ENCODE measurements at places on chromosomes 13 and 19.

DNA sequence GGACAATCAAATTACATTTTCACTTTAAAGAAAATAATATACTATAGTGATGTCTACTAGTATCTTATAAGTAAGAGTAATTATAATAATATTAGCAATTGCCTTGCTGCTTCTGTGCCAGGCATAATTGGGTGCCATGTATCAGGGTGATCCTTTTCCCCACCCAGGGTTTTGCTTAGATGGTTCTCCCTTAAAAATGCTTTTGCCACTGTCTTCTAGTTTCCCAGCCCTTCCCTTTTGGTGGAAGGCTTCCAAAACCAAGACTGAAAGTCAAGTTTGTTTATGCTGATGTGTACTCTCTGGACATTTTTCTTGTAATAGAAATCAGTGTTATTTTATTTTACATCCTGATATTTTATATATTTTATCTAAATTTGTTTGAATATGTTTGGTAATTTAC is 77.8 kb downstream of the ITGBL1 start:
- no peak for DNase-seq

- DNase-seq, result no peak
These were observed 2.8 kb upstream of the SLC7A9 start for GRCh38 chr19:32872391-32872790.

GRCh38 chr13:92461402-92461801 is 765.2 kb upstream of the GPC6 start:
- DNase-seq, result no peak

GRCh38 chr13:109516186-109516585 is 270.2 kb downstream of the IRS2 start:
- DNase-seq, result no peak

DNA sequence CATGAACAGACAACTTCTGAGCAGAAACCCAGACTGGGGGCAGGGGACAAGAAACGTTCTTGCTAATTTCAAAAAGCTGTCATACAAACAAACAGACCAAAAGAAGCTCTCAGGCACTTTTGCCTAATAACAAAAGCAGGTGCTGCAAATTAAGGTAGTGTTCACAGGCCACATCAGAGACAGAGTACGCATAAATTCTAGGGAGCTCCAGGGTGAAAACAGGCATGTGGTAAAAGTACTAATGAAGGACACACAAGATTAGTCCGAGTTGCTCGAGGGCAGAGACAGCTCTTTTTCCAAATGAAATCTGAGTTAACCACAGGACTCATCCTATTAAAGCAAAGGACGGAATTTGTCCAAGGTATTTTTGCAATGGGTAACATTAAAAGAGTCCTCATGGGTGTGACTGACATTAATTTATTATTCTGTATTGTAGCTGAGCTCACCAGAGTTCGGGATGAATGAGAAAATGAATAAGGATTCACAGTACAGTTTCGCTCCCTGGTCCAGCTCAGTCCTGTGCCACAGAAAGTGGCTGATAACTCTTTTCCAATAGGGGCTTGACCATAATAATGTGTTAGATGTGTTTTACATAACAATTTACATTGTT is 197.3 kb downstream of the LHFPL6 start:
- no peak for DNase-seq

- DNase-seq, result no peak
These were observed 104.3 kb upstream of the FRY start for GRCh38 chr13:31927219-31927653.

- no peak for DNase-seq
These were observed 235.9 kb downstream of the KLF12 start for GRCh38 chr13:73898276-73898675.

- DNase-seq, result no peak
These were observed 15.7 kb downstream of the GARRE1 start for GRCh38 chr19:34269968-34270621.

DNA sequence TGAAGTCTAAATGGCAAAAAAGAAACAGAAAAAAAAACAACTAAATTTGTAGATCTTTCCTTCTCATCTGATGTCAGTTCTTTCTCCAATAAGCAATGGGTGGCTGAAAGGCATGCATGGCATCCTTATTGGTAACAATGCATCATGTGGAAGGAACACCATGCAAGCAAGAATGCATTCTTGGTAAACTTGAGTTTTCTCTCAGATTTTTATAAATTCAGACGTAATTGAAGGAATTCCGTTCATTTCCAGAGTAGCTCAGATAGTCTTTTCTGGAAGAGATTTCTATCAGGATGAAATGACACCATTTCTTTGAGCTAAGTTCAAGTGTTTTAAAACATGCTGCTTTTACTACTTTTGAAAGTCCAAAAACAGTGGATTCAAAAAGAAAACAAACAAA is 373.0 kb downstream of the COG6 start:
- no peak for DNase-seq

DNA sequence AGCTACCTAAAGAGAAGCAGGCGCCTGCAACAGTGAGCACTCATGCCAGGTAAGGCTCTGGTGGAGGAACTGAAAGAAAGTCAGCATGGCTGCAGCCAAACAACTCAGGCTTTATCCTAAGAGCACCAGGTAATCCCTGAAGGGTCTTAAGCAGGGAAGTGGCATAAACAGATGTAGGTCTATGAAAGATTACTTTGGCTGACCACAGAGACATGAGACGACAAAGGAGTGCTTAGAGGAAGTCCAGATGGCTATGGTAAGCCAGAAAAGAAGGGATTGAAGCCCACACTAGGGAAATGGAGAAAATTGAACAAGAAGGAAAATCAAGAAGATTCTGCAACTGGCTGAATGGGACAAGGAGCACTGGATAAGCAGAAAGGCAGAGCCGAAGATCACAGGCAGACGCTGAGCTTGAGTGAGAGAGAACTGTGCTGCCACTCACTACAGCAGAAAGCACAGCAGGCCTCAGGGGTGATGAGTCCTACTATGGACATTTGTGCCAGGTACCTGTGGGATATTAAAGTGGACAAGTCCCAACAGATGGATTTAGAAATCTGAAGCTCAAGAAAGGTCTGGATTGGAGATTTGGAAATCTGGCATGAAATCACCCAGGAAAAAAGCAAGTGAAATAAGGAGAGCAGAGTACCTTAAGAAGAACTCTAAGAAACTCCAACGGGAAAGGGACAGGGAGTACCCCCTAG is 4.2 kb downstream of the RCBTB1 start:
- DNase-seq, result no peak

GRCh38 chr13:44011036-44011435 is 131.3 kb downstream of the LACC1 start:
- DNase-seq, result no peak

DNA sequence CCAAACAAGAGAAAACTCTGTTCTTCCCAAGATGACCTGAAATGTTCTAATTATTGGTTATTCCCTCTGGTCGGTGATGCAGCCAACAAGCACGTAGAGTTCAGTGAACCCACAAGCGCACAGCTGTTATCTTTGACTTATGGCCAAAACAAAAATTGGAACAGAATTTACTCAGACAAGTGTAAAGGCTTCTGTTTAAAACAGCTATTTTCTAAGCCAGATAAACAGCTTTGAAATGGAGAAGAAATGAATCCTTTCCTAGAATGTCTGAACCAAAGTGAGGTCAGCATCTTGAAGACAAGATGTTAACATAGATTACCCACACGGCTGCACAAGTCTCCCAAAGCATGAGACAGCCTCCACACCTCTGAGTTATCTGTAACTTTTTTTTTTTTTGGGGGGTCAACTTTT is 669.2 kb downstream of the DIAPH3 start:
- no peak for DNase-seq

- no peak for DNase-seq
These were observed 31.1 kb downstream of the OPA3 start for GRCh38 chr19:45553464-45553863.

DNA sequence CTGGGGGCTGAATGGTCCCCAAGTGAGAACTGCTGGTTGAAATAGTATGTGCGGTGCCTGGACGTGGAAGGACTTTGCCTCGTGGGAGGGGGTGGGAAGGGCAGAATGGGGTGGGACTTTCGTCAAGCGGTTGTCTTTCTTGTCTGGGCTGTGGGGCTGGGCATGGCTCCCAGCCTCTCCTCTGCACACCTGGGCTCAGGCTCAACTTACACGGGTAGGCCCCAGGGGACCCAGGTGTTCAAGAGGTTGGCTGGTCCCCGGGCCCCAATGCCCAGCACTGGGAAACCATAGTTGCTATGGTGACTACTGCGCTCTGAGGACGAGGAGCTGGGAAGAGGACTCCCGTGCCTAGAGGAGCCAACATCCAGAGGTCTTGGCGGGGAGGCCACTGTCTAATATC is 7.3 kb downstream of the NWD1 start:
- peak; percentile 40 for DNase-seq

GRCh38 chr13:100600915-100601314 is 12.3 kb upstream of the GGACT start:
- DNase-seq, result no peak

- DNase-seq, result peak; percentile 32
These were observed at the start of the genes IER2 and STX10 for GRCh38 chr19:13150187-13150930. Gene IER2, plus strand, starts transcription at chr19:13150411. Its CDS starts 2,776 bp downstream, at chr19:13153187. Gene STX10, minus strand, starts transcription at chr19:13150375. Its CDS starts 202 bp downstream, at chr19:13150173.

- no peak for DNase-seq
These were observed 211.8 kb upstream of the SLITRK5 start for GRCh38 chr13:87459419-87459818.

- DNase-seq, result no peak
These were observed 28.9 kb upstream of the USP12 start for GRCh38 chr13:27200413-27201070.

GRCh38 chr13:79659121-79659521 is 178.2 kb downstream of the NDFIP2 start:
- DNase-seq, result no peak
